ENCODE measurements at places on chromosomes 4 and X.

DNA sequence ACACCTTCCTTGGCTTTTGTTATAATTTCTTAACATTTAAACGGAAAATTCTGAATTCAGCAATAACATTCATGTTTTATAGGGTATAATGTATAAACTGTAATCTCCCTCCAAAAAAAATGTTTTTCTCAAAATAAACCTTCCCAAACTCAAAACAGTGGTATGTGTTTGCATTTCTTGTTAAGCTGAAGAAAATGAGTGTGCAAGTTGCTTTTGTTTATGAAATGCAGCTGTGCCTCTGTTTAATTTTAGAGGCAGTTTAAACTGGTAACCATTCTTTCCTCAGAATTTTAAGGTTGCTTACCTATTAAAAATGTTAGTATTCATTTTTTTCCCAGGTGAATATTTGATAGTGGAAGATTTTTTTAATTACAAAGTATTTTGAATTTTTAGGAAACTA lies 105.0 kb upstream of the ANKRD50 start:
- no peak for DNase-seq

DNA sequence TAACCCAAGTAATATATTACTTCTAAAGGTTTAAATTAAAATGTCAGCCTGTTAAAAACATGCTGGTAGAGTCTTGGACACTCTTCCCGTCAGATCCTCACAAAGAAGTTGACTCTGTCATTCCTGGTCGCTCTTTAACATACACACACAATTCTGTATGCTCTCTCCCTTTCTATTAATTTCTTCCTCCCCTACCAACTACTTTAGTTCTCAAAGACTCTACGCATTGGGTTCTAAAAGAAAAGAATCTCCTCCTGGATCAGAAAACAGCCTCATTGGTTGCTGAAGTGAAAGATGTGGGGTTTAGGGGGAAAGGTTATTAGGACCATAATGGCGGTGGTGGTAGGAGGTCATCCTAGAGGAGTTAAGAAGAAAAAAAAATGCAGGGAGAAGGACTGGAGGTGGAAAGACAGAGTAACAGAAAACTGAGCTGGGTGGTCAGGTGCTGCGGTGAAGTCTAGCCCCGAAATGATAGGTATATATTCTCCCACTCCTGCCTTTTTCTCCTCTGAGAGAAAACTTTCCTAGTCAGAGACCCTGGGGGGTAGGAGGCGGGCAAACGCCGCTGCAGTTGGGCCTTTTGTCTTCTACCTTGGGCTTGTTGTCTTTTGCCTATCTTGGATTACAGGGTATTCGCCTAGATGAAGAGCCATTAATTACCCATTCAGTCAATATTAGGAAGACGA lies 5.2 kb upstream of the PITX2 start:
- no peak for DNase-seq

DNA sequence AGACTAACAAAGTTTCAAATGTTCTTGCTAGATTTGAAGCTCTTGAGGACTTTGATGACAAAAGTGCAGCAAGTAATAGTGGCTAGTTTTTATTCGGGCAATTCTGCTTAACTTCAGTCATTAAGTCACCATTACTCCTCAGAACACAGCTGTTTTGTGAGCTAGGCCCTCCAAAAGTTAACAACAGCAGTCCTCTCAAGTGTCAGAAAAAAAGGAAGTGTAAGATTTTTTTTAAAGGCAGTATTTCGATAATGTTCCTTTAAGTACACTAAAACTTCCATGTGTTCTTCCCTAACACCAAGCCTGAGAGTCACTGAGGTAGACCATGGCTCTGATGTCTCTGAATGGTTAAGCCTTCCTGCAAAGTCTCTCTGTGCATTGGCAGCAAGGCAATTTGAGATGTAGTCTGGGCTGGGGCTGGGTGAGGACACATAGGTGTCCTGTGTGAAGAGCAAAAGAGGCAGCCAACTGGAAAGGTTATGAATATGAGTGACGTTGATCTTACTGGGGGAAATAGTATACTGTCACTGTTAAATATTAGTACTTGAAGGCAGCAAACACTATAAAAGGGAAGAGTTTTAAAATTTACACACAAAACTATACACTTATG lies 174.0 kb upstream of the MAP3K15 start:
- DNase-seq = no peak

DNA sequence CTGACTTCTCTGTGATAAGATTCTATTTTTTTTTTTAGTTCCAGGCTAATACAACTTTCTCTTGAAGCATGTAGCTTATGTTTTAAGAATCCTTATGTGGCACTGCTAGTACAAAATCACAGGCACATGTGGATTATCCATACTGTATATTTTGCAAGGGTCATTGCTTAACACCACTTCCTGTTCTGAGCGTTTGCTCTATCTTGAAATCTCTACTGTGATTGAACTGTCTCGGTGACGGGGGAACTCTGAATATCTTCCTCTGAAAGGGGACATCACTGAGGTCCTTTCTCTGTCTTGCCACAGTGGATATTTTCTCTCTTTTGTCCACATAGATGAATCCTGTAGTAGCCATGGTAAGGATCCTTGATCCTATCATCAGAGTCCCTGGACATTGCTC lies 2.1 kb upstream of the WFS1 start:
- no peak for DNase-seq

GRCh38 chr4:92307866-92308265 lies 4.1 kb downstream of the GRID2 start:
- DNase-seq = no peak

- DNase-seq = peak; percentile 51
Measured at GRCh38 chr4:20617678-20618396, 82.4 kb upstream of the PACRGL start.

- DNase-seq = no peak
Measured at GRCh38 chr4:39521253-39521919, 5.9 kb downstream of the UGDH start.

DNA sequence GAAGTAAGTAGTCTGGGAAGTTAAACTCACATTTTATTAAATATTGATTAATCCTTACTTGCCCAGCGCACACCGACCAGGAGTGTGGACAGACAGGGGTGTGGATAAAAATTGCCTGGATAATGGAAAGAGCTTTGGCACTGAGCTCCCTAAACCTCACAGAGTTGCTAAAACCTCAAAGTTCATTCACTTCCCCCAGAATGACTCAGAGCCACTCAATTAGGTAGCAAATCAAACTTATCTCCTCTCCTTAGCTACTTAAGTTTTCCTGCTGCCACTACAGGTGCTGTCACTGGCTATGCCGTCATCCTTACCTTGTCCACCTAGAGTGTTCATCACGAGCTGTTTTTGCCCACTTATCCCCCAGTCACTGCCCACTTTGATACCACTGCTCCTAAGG lies 27.0 kb upstream of the MID1IP1 start:
- no peak for DNase-seq

GRCh38 chr4:18458465-18458864 lies 436.9 kb upstream of the LCORL start:
- DNase-seq = no peak

- DNase-seq = no peak
Measured at GRCh38 chr4:179755322-179755721, 2313.1 kb upstream of the AGA start.

- no peak for DNase-seq
Measured at GRCh38 chrX:40039887-40040286, 57.9 kb downstream of the BCOR start.

DNA sequence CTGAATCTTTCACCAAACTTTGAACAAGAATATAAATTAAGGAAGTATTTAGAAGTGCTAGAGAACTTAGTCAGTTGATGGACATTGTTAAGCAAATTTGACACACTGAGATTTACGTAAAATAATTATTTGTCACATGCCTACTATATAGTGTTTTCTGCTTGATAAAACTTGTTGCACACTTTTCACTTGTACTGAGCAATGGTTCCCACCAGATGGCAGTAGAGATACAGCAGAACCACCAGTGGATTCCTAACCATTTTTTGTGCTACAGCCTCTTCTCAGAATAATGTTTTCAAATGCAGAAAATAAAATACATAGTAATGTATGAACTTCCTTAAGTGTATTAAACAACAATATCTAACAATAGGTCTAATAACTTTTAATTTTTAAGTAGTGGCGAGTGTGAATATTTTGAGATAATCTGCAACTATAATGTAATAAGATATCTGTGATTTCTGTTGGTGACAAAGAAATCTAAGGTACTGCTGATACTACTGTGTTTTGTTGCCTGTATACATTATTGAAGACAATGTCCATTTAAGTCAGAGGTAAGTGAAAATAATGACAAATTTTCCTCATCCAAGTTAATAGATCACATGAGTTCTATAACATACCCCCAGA lies 81.2 kb downstream of the APOOL start:
- peak; percentile 15 for DNase-seq

DNA sequence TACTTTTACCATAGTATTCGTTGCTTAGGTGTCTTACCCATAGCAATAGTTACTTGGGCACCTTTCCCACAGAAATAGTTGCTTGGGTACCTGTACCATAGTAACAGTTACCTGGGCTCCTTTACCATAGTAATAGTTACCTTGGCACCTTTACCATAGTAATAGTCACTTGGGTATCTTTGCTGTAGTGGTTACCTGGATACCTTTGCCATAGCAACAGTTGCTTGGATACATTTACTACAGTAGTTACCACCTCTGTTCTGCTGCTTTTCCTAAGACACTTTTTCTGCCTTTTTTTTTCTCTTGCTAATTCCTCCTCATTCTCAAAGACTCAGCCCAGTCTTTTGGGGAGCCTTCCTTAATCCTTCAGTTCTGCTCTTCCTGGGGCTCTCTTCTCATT lies 272.8 kb upstream of the PUDP start:
- no peak for DNase-seq

- DNase-seq = no peak
Measured at GRCh38 chrX:131359611-131360010, 70.5 kb upstream of the IGSF1 start.

DNA sequence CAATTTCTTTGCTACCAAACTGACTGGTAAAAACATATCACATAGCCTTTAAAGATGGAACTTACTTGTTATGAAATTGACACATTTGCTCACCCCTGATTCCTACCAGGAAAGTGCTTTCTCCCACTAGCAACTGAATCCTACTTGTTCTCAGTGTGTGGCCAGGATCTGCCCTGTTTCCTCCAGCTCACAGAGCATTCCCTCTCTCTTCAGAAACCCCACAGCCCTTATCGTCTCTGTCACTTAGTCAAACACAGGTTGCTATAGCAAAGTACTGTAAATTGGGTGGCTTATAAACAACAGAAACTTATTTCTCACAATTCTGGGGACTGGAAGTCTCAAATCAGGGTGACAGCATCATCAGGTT lies 265.2 kb upstream of the BOD1L1 start:
- no peak for DNase-seq

DNA sequence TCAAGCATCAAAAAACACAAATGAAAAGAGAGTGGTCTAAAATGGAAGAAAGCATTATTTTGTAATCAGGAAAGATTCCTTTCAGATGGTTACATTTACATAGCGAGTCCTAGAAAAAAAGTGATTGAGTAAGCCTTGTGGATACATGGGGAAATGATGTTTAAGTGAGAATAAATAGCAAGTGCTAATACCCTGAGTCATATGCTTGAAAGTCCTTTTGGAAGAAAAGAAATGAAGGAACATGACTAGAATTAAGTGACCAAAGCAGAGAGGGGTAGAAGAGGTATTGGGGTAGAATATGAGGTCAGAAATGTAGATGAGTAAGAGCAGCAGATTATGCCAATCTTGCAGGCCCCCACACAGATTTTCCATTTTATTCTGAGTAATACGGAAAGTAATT lies 814.8 kb upstream of the GRID2 start:
- no peak for DNase-seq

DNA sequence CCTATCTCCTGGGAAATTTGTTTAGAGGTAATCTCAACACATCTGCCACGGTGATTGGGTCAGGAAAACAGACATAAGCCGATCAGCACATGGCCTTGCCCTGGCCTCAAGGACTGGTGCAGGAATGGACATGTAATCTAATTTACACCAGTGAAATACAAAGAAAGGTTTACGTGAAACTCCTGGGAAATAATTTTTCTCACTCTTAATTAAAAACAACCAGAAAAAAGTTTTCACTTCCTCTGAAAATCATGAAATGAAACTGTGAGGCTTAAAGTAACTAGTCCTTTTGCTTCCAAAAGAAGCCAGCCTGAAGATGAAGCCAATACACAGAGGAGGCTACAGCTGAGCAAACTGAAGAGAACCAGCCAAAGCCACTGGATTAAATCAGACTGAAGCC lies 154.1 kb upstream of the FAM241A start:
- DNase-seq = no peak

- no peak for DNase-seq
Measured at GRCh38 chrX:71650333-71650969, 16.9 kb upstream of the LOC101059915 start.

- no peak for DNase-seq
Measured at GRCh38 chr4:165384186-165384585, 5.4 kb downstream of the CPE start.

DNA sequence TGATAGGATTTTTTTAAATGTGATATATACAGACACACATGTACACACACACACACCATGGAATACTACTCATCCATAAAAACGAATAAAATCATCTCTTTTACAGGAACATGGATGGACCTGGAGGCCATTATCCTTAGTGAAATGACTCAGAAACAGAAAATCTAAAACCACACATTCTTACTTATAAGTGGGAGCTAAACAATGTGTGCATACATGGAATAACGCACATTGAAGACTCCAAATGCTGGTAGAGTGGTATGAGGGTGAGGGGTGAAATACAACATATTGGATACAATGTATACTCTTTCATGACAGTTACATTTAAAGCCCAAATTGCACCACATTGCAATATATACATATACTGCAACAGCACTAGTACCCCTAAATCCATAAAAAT lies 120.2 kb upstream of the ADGRL3 start:
- no peak for DNase-seq

DNA sequence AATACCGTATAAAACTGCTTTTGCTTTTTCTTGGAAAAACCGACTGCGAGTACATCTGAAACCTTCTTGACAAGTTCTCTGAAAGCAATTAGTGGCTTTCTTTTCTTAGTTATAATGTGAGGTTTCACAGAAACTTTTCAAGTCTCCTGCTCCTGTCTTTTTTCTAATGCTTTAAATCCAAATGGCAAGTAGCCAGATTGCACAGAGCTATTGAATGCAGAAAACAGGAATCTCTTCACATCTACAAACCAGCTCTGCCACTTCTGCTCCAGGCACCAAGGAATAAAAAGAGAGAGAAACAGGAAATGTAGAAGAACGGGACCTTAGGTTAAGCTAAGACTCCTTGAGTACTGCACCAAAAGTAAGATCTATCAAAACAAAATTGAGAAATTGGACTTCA lies 267.3 kb upstream of the TET2 start:
- no peak for DNase-seq

DNA sequence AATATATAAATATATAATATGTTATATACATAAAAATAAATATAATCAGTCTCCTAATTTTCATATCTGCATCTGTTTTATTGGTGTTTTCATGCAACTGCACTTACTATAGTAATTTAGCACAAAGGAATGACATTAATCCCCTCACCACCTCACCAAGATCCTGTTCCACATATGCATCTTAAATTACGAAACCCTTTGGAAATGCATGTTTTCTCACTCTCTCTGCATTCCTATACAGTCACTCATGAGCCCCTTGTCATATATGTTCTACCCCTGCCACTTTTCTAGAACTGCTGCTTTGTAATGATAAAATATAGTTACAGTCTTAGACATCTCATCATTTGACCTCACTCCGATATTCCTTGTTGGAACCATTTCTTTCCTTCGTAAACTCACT lies 728.7 kb upstream of the SLIT2 start:
- no peak for DNase-seq

GRCh38 chr4:40275065-40275730 lies 59.9 kb upstream of the CHRNA9 start:
- DNase-seq = no peak

GRCh38 chr4:95415346-95415771 lies 133.4 kb downstream of the UNC5C start:
- no peak for DNase-seq

Data from NCI-H1417 (cell line).